Stimulated activated CD4-positive, alpha-beta T cell treated with anti-CD3 and anti-CD28 coated beads, TNF-alpha, amount 100 ng/mL, for 1 hour (primary cell): ENCODE measurements at places on chromosomes 1 and 21.

DNA sequence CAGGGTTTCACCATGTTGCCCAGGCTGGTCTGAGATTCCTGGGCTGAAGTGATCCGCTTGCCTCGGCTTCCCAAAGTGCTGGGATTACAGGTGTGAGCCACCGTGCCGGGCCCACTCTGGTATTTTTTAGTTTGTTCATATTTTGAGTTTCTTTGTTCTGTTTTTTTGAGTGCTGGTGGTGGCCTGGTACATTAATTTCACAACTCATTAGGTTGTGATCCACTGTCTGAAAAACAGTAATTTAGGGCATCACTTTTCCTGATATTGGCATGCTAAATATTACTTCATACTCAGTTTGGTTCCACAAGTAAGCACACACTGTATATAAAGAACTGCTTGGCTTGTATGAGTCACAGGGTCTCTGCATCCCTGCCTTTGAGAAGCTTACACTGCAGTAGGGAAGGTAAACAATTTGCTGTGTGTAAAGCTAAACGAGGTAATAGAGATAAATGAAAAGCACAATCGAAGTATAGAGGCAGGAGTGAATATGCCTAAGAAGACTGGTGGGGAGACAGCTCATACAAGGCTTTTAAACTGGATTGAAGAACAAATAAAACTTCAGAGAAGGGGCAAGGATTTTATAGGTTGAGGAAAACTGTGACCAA is 7.7 kb downstream of the SNX27 start:
- no peak for DNase-seq

DNA sequence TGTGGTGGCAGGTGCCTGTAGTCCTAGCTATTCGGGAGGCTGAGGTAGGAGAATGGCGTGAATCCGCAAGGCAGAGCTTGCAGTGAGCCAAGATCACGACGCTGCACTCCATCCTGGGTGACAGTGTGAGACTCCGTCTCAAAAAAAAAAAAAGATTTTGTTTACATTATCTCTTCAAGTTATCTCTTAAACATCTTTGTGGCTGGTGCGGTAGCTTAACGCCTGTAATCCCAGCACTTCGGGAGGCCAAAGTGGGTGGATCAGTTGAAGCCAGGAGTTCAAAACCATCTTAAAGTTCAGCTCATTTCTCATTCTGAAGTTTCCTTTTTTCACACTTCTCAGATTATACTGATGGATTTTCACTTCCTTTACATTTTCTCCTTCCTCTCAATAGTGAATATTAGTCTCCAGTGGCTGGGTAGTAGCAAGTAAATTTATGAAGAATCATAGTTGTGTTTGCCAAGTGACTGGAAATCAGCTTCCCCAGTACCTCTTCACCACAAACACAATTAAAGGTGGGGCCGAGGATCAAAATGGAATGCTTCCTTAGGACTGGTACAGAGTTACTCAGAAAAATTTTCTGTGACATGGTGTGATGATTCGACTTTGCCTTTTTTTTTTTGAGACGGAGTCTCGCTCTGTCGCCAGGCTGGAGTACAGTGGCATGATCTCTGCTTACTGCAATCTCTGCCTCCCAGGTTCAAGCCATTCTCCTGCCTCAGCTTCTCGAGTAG is 13.8 kb downstream of the PIP5K1A start:
- DNase-seq, result no peak

GRCh38 chr1:22443332-22443731 is 8.3 kb upstream of the ZBTB40 start:
- DNase-seq, result no peak

DNA sequence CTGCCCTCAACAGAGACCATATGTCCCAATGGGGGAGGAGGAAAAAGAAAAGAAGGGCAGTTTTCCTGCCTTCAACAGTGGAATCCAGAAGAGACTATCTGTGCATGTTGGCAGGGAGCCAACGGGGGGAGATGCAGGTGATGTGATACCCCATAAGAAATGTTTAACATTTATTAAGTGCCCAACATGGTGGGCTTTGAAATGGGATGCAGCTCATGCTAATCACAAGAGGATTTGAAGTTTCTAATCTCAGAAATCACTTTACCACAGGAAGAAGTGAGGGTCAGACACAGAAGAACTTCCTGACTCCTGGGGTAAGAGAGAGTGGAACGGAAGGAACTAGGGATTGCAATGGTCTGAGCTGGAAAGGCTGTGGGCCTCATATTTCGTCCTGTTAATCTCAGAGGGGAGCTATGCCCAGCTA is 16.2 kb downstream of the CSRP1 start:
- DNase-seq, result no peak

DNA sequence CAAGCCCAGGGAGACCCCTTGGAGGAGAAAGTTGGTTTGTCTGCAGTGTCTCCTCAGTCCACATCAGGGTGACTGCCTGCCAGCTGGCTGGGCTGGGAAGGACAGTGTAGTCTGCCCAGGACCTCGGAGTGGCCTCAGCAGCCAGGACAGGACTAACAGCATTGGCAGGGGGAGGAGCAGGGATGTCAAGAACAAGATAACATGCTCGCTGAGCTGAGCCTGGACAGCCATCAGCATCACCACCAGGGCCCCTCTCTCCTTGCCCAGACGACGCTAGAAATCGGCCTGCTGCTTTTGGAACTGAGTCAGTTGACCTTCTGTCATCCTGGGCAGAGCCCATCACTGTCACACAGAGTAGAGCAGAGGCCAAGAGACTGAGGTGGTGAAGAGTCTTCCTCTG is 83.6 kb upstream of the CNTN2 start:
- DNase-seq, result no peak

GRCh38 chr1:246901874-246902273 is 29.9 kb downstream of the AHCTF1 start:
- DNase-seq, result no peak

GRCh38 chr21:25691976-25692375 is 42.7 kb downstream of the ATP5PF start:
- no peak for DNase-seq

GRCh38 chr1:162570718-162571117 is 9.2 kb downstream of the UAP1 start:
- no peak for DNase-seq

DNA sequence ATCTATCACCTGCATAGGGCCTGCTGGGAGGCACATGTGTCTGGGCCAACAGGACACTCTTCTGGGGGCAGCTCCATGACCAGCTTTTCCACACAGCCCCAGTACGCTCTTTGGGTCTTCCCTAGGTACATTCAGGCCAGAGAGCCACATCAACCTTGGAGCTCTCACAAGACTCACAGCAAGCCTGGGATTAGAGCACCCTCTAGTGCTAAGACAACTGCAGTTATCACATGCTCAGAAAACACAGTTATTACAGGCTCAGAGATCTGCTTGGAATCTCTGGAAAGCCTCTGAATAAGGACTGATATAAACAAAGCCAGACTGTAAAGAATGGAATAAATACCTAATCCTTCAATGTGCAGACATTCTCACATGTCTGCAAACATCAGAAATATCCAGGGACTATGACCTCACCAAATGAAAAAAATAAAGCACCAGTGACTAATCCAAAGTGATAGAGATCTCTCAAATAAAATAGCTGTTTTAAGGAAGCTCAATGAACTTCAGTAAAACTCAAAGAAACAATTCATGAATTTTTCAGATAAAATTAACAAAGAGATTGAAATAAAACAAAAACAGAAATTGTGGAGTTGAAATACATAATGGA is 563.9 kb upstream of the NR5A2 start:
- no peak for DNase-seq

DNA sequence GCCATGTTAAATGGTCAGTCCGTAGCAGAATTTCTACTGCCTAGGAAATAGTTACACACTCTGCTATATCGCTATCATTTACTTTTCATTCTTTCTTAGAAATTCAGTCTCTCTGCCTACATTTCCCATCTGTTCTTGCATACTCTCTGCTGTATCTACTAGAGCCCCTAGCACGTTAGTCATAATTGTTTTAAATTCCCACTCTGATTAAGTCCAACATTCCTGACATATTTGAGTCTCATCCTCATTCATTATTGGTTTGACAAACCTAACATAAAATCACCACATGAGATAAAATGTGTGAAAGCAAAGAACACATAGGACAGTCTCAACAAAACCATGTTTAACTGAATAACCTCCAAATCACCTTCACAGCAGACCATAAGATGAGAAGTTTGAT is 513.6 kb downstream of the PLPP3 start:
- no peak for DNase-seq

GRCh38 chr21:42855171-42855936 is 24.0 kb downstream of the WDR4 start:
- DNase-seq, result no peak

DNA sequence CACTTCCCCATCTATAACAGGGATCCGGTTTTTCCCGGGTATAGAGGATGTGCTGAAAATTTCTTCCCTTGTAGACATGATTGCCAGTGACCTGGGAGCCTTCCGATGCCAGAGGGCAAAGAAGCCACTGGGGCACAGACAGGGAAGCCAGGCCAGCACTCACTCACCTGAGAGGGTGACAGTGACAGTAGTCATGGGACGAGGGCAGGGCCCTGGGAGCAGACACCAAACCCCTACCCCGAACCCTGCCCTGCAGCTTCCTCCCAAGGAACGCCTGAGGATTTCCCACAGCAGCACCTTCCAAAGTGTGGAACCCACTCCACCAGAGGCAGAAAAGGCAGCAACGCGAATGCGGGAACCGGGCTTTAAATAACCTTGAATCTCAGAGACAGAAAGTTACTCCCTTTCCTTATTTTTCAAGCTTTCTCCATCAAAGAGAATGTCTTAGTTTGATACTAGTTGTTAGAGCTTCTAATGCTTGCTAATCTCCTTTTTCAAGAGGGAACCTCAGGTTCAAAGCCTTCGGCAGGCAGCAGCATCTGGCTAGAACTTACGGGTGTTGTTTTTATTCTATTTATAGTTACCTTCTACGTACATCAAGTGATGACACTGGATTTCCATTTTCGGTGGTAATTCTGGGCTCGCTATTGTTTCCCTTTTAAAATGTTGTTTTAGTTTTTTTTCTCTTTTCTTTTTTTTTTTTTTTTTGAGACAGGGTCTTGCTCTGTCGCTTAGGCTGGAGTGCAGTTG is 2.8 kb downstream of the DDOST start:
- no peak for DNase-seq

- no peak for DNase-seq
These were observed 4.2 kb upstream of the SIM2 start for GRCh38 chr21:36694593-36695282.

- no peak for DNase-seq
These were observed 53.3 kb downstream of the PRDM15 start for GRCh38 chr21:41825881-41826280.

DNA sequence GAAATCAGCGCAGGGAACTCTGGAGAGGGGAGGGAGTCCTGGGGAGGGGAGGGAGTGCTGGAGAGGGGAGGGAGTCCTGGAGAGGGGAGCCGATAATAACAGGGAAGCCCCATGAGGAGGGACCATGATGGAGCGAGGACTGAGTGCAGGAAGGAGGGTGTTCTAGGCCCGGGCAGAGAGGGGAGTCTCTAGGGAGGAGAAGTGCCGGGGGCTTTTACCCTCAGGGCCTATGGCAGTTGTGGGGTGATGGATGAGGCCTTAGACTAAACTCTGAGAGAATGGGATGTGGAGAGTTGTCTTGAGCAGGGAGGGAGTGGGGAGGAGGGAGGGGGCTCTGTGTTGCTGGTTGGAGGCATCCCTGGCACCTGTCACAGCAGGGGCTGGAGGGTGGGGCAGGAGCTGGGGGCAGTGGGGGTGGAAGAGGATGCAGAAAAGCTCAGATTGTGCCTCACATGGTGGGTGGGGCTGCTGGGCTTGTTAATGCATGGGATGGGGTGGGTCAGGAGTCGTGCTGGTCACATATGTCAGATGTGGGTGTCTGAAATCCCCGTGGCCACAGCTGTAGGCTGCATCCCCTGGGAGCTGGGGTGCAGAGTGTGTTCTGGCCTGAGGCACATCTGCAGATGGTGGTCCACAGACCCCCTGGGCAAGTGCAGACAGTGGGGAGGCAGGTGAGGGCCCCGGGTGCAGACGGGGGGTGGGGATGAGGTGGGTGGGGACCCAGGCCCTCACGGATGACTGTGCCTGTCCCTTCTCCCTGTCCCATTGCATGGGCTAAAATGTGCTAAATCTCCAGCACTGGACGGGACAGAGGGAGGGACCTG is 88.4 kb upstream of the COL6A1 start:
- no peak for DNase-seq

DNA sequence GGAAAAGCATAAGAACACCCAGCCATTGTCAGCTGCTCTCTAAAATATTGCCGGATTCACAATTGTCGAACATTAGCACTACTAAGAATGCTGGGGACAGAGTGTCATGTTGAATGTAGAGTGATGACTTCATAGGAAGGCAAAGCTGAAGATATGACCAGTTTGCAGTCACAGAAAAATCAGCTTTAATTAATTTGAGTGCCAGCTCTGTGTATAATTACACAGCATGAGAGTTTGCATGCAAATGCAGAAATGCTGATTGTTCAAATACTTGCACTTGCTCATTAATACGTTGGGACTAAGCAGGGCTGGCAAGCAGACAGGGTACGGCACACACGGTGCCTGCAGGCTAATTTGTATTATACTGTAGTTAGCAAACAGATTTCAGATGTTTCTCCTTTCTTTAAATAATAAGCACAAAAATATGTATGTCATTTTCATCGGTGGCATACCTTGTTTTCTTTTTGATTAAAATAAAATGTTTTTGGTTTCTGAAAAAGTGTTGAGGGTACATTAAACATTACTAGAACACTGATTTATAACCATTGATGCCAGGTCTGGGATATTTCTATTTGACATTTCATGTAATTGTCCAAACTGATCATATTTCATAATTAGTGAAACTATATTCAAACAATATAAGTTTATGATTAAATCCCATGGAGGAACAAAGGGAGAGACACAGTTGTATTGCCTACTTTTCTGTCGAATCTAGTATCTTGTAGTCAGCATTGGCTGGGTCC is 99.8 kb upstream of the ADGRL2 start:
- DNase-seq, result no peak

DNA sequence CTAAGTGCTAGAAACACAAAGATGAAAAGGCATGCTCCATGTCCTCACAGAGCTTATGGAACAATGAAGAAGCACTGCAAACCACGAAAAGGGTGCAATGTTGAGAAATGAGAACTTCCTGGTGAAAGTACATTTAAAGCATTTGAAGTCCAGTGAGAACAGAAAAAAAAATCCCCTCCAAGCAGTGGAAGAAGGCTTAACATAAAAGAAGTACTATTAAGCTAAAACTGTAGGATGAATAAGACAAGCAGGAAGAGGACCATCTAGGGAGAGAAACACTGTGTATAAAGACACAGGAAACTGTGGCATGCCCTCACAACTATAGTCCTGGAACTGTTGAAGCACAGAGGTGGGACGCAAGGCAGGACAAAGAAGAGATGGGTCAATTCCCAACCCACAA is 10.0 kb downstream of the TP53BP2 start:
- no peak for DNase-seq

DNA sequence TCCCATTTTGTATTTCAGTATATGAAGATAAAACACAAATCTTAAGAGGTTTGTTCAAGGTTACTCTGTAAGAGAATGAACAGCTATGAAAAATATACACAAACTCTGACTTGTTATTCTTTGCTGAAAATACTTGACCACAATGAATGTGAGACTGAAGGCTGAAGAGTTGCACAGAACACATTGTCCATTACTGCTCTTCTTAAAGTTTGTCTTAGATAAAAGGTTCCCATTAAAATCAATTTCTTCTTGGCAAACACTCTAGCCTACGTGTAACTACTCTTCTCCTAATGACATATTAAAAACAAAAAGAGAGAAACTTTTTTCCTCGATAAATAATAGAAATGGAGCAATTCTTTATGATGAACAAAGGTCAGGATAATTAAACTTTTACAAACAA is 45.2 kb upstream of the RABGAP1L start:
- no peak for DNase-seq
